ENCODE measurements at places on chromosomes 5 and 9.
A peak's percentile ranks its signal among the peaks of the same experiment; 100 is the strongest.

DNA sequence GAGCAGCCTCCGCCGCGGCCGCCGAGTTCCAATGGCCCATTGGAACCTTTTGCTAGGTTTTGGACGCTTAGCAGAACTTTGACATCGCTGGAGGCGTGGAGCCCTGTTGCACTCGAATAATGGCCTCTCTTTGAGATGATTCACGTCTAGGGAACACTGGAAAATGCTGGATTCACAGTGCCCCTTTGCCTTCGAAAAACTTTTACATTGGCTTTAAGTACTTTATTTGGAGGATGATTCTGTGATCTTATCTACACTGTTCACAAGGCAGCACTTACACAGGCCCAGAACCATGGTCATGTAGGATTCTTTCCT is 536 bp upstream of the PPIC start:
- DNase-seq, result no peak

- no peak for DNase-seq
Observed at GRCh38 chr9:110650261-110650660, 18.3 kb upstream of the MUSK start.

GRCh38 chr5:15387931-15388524 is 112.0 kb upstream of the FBXL7 start:
- DNase-seq, result no peak

DNA sequence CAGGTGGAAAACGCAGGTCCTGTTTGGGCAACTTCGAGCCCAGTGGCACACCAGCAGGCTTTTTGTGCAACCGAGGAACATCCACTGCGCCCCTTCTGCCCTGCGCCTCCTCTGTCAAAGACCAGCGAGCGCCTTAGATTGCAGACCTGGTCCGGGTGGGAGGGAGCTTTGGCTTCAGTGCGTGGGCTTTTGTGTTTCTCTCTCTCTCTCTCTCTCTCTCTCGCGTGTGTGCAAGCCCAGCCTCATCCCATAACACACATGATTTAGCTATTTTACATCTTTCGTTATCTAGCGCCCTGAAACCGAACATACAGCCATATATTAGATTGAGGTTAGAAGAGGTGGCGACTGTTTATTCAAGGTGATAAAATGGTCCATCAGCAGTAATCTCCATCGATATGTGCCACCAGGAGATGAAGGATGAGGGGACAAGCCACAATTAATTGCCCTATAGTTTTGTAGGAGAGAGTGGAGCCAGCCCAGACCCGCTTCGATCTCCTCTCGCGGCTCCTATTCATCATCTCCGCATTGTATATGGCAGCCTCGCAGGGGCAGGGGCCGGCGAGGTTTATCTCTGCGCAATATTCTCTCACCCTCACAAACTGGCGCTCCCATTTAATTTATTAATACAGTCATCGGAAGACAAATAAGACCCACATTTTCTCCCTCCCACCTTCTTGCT is 5.3 kb downstream of the PRDM6 start:
- no peak for DNase-seq

DNA sequence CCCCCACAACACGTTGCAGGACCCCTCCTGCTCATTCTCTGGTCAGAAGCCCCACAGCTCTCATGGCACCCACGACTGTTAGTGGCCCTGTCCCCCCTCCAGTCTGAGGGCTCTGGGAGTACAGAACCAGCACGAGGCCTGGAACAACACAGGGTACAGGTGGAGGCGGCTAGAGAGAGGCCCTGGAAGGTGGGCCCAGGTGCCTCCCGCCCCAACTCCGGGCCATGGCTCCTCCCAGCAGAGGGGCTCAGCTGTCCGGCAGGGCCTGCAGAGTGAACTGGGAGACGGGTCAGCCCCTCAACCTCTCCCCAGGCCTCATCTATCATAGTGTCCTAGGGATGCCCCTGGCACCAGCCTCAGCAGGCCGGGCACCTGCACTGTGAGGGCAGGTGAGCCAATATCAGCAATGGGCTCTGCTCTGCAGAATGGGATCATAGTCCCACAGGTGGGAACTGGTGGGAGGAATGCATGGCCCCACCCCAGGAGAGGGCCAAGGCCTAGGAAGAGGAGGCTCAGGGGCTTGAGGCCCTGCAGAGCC is 58.6 kb downstream of the BARX1 start:
- no peak for DNase-seq

DNA sequence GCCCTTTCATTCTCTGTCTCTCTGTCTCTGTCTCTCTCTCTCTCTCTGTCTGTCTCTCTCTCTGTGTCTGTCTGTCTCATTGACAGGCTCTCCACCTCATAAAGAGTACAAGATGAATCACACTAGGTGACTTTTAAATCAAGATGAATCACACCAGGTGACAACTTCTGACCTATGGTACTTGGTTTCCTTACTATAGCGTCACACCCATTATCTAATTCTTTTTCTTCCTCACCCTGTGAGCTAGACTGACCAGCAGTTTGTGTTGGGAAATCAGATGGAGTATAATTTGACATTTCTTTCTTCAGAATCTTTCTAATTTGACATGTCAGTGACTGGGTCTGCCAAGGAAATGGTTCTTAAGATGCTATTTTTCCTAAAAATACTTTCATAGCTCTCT is 232.9 kb downstream of the ARRDC3 start:
- DNase-seq, result no peak

DNA sequence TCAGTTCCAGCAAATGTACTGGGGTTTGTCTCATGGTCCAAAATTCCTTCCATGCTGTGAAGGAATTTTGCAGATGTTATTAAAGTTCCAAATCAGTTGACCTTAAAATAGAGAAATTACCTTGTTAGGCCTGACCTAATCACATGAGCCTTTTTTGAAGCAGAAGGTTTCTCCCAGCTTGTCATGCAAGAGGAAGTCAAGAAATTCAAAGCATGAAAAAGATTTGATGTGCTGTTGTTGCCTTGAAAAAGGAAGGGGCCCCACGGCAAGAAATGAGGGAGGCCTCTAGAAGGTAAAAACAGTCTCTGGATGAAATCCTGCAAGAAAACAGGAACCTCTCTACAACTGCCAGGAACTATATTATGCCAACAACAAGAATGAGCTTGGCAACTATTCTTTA is 24.2 kb upstream of the HAPLN1 start:
- no peak for DNase-seq

GRCh38 chr5:38479315-38479904 is 77.0 kb downstream of the LIFR start:
- DNase-seq, result no peak

DNA sequence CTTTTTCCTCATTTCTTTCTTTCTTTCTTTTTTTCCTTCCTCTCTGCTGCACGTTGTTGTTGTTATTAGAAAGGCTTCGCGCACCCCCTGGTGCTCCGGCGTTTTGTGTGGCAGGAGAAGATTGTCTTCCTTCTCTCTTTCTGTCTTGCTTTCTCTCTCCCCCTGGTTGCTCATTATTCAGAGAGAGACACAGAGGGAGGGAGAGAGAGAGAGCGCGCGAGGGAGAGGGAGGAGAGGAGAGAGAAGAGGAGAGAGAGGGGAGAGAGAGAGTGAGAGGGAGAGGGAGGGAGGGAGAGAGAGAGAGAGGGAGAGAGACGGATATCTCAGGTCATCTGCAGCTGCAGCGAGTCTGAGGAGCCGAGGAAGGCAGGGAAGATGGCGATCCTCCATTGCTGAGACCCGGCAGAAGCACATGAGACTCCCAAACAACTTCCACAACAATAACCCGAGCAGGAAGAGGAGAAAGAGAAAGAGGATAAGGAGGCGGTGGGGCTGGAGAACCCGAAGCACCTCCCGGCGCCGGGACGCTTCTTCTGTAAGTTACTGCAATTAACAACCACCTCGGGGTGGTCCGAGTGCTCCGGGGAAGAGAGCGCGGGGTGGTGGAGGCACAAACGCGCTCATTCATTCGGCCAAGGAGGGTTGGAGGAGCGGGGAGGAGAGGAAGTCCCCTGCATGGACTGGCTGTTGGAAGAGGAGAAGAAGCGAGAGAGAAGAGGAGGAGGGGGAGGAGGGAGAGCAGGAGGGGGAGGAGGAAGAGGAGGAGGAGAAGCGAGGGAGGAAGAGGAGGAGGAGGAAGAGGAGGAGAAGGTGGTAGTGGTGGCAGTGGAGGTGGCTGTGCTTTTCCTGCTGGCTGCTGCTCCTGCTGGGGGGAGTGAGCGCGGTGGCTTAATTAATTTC is at the start of gene ZNF462:
ZNF462 (plus strand) TSS at position 346 of the 900 bp plus-strand sequence. CDS start 60,218 bp downstream, outside the sequence.
- peak; percentile 55 for DNase-seq

DNA sequence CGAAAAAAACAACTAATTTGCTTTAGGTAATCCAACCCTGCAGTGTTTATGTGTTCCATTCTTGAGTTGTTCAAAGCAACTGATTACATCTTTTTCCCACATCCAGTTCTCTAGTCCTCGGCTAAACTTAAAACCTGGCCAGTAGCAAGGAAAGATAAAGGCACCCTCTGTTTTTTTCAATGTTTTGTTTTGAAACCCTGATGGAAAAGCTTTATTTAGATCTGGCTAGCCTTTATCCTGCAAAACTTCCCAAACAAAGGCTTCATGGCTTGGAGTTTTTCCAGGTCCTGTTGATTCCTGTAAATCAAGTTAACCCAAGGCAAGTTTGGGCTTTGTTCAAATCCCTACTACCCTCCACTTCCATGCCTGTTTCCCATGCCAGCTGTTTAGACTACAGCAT is 105.1 kb downstream of the CEMIP2 start:
- DNase-seq, result no peak

DNA sequence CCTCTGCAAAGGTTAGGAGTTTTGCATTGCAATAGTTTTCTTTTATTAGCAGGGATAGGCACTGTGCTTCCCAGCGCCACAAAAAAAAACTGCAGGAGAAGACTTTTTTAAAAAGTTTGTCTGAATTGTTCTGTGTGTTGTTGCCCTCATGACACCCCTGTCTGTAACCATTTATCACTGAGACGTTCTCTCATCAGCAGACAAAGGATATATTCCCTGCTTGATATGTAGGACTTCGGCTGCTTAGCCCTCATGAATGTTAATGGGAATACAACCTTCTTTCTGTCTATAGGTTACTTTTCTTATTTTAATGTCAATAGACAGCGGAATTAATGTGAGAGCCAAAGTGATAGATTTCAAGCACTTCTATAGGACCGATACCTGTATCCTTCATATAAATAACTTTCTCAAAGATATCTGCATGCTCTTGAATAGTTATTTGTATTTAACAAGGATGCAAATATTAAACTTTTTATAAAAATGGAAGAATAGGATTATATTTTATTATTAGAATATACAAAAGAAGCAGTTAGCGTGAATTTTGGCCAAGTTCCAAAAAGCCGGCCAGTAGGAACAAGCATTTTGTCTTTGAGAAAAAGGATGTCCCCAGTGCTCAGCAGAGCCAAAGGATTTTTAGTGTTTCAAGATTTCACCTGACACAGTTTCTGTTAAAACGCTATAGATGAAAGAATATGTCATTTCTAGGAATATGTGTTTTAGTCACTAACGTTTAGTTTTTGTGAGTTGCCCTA is 1.5 kb upstream of the LYSMD3 start:
- no peak for DNase-seq

DNA sequence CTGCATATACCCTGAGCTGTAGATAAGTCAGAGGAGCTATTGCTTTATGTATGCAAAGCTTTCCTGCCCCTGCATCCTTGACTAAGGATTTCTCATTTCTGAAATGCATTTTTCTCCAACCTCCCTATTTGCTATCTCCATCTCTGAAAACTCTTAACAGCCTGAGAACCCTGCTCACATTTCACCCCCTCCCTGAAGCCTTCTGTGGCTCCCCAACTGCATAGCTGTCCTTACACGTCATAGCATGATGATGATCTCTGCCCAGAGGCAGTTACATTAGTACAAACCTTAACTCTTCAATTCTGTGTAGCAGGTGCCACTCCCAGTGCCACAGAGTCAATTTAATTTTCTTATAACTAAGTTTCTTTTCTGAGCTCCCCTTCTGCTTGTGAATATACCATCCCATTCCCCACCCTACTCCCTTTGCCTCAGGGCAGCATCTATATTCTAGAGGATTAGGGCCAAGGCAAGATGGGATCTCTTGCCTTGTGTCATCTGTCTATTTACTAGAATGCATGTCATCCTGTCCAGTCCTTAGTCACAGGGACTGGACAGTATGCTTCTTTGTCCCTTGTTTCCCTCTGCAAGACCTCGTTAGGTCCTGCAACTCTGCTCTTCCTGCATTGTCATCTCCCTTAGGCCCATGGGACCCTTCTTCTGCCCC is 149.7 kb upstream of the SPRY4 start:
- no peak for DNase-seq

DNA sequence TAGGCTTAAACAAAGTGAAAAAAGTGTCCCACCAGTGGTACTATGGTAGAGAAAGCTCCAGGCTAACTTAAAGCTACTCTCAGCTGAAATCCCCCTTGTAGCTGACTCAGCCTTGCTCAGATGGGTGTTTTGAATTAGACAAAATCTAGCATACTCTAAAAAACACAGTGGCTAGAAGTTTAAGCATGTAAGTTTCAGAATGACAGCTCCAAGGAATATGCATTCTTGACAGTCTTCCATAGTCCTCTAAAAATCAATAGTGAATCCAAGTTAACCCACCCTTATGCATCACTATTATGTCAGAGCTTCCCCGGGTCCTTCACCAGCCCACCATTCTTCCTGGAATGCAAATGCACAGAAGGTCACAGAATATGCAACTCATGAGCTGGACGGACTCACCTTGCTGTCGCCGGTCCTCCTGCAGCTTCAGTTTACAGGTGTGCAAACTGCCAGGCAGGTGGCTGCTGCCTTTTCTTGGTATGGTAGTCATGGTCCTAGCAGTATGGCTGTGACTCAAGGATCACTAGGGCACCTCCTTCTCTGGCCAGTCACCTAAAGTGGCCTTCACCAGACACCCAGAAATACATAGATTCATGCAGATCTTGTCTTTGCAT is 668 bp downstream of the RANBP3L start:
- no peak for DNase-seq

DNA sequence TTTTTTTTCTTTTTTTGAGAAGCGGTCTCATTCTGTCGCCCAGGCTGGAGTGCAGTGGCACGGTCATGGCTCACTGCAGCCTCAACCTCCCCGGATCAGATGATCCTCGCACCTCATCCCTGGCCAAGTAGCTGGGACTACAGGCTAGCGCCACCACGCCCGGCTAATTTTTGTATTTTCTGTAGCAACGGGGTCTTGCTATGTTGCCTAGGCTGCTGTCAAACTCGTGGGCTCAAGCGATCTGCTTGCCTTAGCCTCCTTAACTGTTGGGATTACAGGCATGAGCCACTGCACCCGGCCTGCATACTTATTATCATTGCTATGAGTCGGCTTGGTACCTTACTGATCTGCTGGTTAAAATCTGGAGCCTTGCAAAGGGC is 790 bp upstream of the IARS1 start:
- DNase-seq, result no peak

GRCh38 chr5:58477760-58478376 is 13.4 kb upstream of the GAPT start:
- no peak for DNase-seq

GRCh38 chr5:140196115-140196814 is 21.3 kb downstream of the CYSTM1 start:
- DNase-seq, result no peak

- no peak for DNase-seq
Observed at GRCh38 chr5:177479774-177480173, 6.3 kb upstream of the DBN1 start.

DNA sequence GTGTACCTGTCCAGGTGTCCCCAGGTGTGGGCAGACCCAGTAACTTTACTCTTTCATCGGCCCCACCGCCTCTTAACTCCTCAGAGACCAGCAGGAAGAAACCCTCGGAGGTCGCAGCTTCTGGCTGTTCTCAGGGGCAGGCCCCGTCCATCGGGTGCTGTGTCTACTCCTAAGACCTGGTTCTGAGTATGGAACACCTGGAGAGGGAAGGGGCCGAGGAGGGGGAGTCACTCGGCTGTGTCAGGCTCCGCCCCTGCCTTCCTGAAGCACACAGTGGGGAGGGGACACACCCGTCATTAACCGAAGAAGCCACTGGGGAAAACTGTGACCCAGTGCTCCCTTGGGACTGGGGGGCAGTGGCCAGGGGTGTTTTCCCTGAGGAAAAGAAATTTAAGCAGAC is 22.3 kb downstream of the NTNG2 start:
- DNase-seq, result no peak
